NCI-H82 (cell line): ENCODE measurements at places on chromosomes 6 and 20.
A peak's percentile ranks its signal among the peaks of the same experiment; 100 is the strongest.

GRCh38 chr6:33313105-33313708 is 671 bp downstream of the TAPBP start:
- DNase-seq, result peak; percentile 48

- DNase-seq, result no peak
Observed at GRCh38 chr6:14727494-14728395, 518.1 kb upstream of the JARID2 start.

GRCh38 chr6:161367472-161367871 is 93.6 kb upstream of the AGPAT4 start:
- no peak for DNase-seq

GRCh38 chr20:38937978-38938473 is 11.8 kb downstream of the FAM83D start:
- DNase-seq, result no peak

GRCh38 chr20:19802099-19802491 is 44.0 kb downstream of the RIN2 start:
- DNase-seq, result no peak

DNA sequence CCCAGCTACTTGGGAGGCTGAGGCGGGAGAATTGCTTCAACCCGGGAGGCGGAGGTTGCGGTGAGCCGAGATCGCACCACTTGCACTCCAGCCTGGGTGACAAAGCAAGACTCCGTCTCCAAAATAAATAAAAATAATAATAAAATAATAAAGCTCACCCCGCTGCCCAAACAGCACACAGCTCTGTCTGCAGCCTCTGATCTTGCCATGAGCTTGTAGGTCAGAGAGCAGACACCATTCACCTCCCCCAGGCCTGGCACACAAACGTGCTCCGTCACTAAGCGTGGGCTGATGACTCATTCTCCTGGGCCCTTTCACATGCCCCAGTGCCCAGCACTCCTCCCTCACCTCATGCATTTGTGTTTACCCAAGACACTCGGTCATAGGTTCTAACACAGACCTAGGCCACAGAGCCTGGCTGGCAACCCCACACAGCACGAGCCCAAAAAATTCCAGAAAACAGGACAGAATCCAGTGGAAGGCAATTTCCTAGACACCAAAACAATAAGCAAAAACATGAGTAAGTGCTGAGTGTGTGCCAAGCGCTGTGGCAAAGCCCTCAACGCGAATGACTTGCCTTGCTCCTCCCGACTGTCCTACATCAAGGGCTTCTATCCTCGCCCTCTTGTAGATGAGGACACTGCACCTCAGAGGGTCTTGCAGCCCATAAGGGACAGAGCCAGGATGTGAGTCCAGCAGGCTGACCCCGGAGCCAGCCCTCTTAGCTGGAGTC is 18.0 kb downstream of the ATP9A start:
- DNase-seq, result no peak

- DNase-seq, result no peak
Observed at GRCh38 chr6:31655349-31656237, at the start of gene APOM. Gene APOM, plus strand, starts transcription at chr6:31655894. Its CDS starts 73 bp downstream, at chr6:31655967.
